ENCODE measurements at places on chromosomes 11 and 22.

DNA sequence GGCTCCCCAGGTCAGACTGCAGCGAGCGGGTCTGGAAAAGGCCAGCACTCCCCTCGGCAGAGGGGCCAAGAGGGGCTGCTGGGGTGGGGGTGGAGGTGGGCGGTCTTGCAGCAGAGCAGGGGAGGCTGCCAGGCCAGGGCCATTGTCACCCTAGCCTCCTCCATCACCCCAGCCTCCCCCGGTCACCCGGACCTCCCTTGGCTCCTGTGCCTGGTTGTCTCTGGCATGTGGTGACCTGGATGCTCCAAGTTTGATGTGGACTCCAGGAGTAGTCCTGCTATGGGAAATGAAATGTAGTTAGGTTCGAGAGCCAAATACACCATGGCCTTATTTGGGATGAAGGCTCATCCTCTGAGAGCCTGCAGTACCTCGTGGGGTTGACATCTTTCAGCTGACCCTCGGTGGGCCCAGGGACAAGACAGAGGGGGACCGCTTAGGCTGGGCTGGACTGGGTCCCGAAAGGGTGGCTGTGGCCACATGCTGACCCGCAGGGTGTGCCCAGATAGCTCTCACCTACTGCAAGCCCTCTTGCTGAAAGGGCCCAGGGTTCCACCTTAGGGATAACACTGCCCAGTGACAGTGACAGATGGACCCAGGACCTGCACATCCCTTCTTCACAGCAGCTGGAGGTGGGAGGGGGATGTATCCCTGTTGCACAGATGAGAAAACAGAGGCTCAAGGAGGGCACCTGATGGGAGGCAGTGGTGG is 24.1 kb downstream of the MRGPRD start:
- DNase-seq, result no peak

DNA sequence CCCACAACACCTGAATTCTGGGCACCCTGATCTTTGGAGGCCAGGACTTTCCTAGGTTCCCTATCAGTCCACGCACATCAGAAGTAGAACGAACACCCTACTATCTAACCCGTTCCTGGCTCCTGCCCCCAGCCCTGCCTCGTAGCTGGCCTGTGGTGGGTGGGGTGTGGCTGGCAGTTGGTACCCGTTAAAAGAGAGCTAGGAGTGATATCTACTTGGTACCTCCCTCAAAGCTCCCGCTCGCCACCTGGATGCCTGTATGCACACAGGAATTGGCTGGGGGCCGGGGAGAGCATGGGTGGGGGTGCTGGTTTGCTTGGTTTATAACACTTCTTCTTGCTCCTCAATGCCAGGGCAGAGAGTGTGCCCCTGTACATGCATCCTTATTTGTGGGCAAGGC is 14.0 kb upstream of the NECTIN1 start:
- no peak for DNase-seq

- DNase-seq, result no peak
Observed at GRCh38 chr11:38169286-38169685, 1571.2 kb upstream of the RAG2 start.

DNA sequence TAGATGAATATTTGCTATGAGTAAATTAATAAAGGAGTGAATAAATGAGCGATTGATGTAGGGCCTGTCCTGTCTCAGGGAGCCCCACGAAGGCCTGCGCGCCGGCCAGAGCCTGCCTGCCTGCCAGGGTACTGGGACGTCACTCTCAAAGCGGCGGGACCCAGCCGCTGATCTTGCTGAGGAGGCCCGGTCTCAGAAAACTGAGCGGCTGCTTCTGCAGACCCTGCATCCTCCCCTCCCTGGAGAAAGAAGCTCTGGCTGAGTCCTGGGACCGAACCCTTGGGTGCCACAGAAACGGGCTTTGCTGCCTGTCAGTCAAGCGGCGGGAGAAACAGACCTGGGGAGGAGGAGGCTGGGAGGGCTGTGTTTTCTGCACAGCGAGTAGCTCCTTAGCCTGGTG is 91.6 kb upstream of the B3GAT1 start:
- DNase-seq, result no peak

- no peak for DNase-seq
Observed at GRCh38 chr11:83990160-83990733, 704.1 kb upstream of the CCDC90B start.

- DNase-seq, result no peak
Observed at GRCh38 chr11:111378185-111378860, 752 bp downstream of the POU2AF1 start.

GRCh38 chr11:15499674-15500073 is 385.0 kb downstream of the INSC start:
- DNase-seq, result no peak

GRCh38 chr11:33668468-33668825 is 32.2 kb downstream of the C11orf91 start:
- peak; percentile 99 for DNase-seq

GRCh38 chr11:47143322-47143721 is 33.4 kb downstream of the ARFGAP2 start:
- no peak for DNase-seq
